GM12878 (cell line): ENCODE measurements at places on chromosomes 5 and 9.

DNA sequence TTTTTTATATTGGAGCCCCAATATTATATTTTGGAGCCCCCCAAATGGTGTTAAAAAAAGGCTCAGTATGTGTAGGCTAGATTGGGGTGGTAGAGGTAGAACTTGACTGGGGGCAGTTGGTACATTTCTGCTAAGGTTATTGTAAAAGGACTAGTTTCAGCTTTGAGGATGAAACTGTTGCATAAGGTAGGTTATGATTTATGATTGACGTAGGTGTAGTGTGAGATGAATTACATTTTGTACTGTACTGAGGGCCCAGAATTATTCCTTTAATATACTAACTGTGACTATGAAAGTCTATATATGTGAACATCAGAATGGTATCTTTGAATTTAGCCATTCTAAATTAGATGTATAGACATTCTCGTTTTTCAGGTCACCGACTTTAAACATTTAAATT is 3.6 kb downstream of the RIC1 start:
- no peak for DNase-seq

DNA sequence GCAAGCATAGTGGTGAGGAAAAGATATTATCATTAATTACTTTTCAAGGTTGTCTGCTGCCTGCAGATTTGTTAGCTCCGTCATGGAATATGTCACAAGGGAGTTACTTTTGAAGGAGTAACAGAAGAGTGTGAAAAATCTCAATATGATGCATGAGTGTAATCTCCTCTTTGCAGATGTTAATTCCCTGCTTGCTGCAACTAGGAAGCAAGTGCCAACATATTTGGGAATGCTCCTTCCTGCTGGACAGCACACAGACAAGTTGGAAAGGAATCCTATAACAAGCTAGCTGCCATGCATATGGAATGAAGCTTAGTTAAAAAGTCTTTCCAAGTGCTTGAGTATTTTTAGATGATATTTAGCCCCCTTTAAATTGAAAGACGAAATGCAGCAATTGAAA is 2023.6 kb upstream of the CDH6 start:
- no peak for DNase-seq

DNA sequence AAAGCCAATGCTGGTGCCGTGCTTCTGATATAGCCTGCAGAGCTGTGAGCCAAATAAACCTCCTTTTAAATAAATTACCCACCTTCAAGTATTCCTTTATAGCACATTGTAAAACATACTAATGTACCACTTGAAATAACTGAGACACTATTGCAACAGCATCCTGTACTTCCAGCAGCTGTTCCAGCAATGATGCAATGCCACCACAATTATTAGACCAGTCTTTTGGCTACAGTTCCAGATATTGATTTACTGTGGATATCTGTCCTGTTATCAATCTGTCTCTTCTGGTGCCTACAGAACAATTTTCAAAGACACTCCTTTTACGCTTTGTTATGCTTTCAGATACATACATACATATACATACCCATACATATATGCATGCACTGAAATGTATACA is 567.9 kb downstream of the TAF11L14 start:
- DNase-seq, result no peak

DNA sequence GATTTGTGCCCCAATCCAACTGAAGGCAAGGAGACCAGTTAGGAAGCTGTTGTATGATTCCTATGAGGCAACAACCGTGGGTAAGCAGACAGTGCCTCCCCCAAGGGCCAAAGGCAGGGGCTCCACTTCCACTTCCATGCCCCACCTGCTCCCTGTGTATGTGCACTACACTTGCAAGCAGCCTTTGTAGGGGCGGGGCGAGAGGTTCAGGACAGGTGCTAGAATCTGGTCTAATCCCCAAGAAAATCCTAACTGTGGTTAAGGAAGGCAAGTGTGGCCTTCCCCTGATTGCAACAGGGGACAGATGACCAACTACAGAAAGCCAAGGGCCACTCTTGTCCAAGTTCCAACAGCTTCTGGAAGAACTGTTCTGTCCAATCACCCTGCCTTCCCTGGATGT is 41.7 kb downstream of the B4GALT1 start:
- no peak for DNase-seq

GRCh38 chr5:95280401-95281095 is 4.3 kb downstream of the MCTP1 start:
- DNase-seq, result no peak
